ENCODE measurements at places on chromosomes 1 and 21.
A peak's percentile ranks its signal among the peaks of the same experiment; 100 is the strongest.

GRCh38 chr1:198122693-198123092 is 34.1 kb upstream of the NEK7 start:
- no peak for DNase-seq

GRCh38 chr1:97137862-97138514 is 416.4 kb downstream of the PTBP2 start:
- DNase-seq: peak; percentile 70

GRCh38 chr1:84691122-84691783 is 992 bp upstream of the SSX2IP start:
- peak; percentile 25 for DNase-seq

DNA sequence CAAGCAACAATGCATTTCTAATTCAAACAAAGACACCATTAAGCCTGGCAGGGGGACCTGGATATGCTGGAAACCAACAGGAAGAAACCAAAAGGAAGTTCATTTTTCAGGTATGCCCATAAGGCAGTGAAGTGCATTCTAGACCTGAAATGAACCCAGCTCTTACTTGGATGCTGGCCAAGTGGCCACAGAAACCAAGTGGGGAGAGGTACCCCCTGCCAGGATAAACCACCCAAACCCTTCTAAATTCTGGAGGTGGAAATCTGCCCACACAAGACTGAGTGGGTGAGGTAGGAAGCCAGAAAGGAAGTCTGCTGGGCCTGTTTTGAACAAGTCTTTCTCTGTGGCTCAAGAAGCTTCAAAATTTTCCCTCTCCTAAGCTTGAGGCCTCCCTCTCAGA is 2.6 kb downstream of the CD5L start:
- DNase-seq: no peak

DNA sequence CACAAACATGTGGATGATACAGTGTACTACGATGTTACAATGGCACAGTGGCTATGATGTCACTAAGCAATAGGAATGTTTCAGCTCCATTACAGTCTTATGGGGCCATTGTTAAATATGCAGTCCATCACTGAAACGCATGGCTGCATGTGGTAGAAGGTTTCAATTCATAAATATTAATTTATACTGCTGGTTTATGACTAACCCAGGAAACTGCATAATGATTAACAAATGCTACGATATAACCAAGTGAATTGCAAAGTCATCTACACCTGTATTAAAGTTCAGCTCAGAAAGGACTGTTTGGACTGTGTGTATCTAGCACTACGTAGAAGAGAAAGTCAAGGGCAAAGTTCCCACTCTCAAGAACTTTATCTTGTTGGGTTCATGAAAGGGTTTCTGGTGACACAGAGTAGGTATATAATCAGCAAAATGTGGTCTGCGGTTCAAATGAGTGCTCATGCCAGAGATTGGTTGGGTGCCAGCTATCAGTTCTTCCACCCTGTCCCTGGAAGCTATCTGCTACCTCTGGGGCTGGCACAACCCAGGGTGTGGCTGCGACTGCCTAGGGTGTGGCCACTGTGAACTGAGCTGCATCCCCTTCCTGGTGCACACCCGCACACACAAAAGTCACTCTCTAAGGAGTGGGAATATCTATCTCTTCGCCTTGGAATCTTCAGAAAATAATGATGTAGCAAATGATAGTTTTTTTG is 14.8 kb downstream of the MGST3 start:
- DNase-seq: peak; percentile 44

- DNase-seq: no peak
Observed at GRCh38 chr1:234246638-234247116, 126.6 kb upstream of the COA6 start.

GRCh38 chr1:9471679-9472078 is 67.6 kb upstream of the SLC25A33 start:
- no peak for DNase-seq

GRCh38 chr1:157618190-157618589 is 20.3 kb upstream of the FCRL4 start:
- DNase-seq: no peak

DNA sequence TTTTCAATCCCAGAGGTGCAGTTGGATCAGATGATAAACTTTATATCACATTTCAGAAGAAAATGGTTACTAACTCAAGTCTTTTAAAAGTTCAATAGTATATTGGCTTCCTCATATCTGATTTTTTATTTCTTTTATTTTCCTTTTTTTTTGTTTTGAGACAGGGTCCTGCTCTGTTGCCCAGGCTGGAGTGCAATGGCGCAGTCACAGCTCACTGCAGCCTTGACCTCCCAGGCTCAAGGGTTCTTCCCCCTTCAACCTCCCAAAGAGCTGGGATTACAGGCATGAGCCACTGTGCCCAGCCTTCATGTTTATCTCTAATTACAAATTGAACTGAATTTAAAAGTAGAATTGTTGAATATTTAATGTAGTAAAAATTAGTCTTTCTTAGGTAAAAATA is 13.9 kb downstream of the FLVCR1 start:
- no peak for DNase-seq

- DNase-seq: no peak
Observed at GRCh38 chr1:61757950-61758349, 15.7 kb downstream of the PATJ start.

GRCh38 chr1:77688939-77689338 is 6.5 kb upstream of the ZZZ3 start:
- no peak for DNase-seq

GRCh38 chr21:33514229-33514628 is 22.7 kb upstream of the DNAJC28 start:
- DNase-seq: no peak

DNA sequence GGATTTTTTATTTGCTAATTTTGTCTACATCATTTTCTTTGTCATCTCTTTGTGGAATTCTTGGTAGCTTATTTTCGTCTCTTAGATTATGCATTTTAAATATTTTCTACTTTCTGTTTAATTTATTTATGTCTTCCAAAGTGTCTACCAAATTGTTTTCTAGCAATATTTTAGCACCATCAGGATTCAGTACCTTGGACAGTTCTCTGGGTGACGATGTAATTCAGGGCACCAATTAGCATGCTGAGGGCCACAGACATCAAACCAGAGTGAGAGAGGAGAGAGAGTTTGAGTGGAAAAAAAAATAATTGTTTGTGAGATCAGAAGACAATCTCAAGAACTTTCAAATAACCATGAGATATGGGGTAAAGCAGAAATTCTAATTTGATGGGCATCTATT is 169.8 kb upstream of the CXADR start:
- DNase-seq: peak; percentile 17

DNA sequence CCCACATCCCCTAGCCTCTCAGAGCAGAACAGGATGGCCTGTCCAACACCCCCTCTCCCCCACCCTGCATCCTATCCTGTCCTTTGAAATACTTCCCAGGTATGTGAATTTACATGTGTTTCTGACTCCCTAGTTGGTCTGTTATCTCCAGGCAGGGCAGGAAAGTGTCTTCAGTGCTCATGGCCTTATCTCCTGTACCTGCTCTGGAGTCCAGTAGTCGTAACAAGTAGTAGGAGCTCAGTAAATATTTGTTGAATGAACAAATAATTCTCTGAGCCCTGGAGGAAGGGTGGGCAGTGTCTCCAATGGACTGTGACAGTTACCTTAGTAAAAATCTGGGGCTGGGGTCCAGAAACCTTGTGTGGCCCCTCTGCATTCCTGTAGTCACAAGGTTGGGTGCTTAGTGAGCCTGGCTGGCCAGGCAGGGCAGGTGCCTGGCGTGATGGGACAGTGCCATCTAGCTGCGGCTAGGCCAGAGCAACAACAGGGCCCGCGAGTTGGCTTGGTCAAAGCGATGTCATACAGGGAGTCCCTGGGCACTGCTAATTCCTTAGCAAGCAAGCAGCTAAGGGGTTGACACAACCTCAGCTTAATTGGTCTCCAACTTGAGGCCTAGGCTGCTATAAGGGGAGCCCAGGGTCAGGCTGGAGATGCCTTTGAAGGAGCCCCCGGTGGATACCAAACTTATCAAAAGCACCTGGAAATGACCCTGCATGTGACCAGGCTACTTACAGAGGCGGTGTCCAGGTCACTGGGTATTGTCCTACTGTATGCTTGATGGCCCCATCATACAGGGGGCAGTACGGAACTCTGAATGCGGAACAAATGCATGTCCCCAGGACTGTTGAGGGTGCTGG is 89.0 kb upstream of the PPM1J start:
- peak; percentile 87 for DNase-seq

DNA sequence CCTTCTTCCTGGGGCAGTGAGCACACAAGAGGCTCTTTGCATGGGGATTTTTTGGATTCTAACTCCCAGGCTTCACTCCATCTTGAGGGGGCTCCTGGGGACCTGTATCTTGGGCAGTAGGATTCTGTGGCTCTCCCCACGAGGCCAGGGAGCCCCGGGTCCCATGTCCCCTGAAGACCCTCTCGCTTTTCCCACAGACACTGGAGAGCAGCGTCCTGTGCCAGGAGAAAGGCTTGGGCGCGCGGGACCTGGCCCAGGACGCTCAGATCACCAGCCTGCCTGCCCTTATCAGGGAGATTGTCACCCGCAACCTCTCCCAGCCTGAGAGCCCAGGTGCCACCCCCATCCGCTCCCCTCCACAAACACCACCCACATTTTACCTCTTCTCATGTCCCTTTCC is 735 bp downstream of the CROCC start:
- no peak for DNase-seq

DNA sequence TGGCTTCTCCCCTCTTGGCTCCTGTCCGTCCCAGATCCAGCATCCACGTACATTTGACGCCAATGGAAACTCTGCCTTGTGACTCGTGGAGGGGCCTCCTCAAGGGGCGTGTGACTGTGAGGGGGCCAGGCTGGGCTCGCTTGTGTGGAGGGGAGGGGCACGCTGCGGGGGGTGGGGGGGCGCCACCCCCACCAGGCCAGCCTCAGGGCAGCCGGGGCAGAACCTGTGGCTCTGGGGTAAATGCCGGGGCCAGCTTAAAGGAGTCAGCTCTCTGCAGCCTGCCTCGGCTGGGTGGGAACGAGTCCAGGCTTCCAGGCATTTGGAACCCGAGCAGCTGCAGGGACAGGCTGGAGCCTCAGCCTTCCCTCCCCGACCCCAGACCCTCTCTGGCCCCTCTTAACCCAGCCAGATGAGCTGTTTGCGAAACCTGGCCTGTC is 94.1 kb downstream of the SIK1 start:
- DNase-seq: no peak

- DNase-seq: no peak
Observed at GRCh38 chr1:55593298-55593697, 378.1 kb upstream of the USP24 start.

- peak; percentile 55 for DNase-seq
Observed at GRCh38 chr1:154476791-154477190, 25.2 kb upstream of the TDRD10 start.

- no peak for DNase-seq
Observed at GRCh38 chr1:56881417-56881816, 26.8 kb downstream of the C8A start.

- DNase-seq: no peak
Observed at GRCh38 chr1:65670518-65670917, 122.2 kb upstream of the PDE4B start.

- DNase-seq: no peak
Observed at GRCh38 chr1:245810789-245811337, 656.1 kb downstream of the KIF26B start.

DNA sequence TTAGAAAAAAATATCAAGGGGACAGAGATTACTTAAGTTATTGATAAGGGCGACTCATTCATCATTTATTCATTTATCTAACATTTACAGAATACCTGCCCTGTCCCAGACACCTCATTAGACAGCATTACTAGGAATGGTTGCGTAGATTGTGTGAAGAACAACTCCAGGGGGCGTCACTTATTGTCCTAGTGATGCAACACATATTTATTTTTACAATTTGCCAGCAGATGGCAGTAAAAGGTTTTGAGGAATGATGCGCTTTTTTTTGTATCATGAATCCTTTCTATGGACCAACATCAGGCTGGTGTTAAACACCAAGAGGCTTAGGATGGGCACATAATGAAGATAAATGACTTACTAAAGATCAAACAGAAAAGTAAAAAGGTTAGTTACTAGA is 5.5 kb downstream of the NCAM2 start:
- DNase-seq: peak; percentile 49

DNA sequence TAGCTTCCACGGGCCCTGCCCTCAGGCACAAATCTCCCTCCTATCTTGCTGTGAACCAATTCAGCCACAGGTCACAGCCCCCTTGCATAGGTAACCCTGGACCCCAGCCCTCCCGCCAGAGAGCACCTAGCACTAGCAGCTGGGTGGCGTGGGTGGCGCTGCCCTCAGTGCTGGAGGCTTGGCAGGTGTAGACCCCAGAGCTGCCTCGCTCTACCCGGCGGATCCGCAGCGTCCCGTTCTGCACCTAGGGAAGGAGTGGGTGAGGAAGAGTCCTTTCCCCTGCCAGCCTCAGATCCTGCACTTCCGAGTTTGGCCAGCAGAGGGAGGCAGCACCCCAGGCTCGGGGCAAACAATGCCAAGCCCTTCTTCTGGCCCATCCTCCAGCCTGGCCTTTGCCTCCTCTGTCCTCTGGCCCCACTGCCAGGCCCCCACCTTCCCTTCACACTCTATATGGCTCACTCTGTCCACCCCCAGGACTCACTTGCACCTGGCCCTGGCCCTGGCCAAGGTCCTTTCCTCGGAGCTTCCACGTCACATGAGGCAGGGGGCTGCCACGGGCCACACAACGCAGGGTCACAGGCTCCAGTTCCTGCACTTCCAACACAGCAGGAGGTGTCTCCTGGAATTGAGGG is 9.0 kb downstream of the IGSF9 start:
- peak; percentile 93 for DNase-seq

- no peak for DNase-seq
Observed at GRCh38 chr1:15755646-15756040, 3.0 kb upstream of the FBLIM1 start.

DNA sequence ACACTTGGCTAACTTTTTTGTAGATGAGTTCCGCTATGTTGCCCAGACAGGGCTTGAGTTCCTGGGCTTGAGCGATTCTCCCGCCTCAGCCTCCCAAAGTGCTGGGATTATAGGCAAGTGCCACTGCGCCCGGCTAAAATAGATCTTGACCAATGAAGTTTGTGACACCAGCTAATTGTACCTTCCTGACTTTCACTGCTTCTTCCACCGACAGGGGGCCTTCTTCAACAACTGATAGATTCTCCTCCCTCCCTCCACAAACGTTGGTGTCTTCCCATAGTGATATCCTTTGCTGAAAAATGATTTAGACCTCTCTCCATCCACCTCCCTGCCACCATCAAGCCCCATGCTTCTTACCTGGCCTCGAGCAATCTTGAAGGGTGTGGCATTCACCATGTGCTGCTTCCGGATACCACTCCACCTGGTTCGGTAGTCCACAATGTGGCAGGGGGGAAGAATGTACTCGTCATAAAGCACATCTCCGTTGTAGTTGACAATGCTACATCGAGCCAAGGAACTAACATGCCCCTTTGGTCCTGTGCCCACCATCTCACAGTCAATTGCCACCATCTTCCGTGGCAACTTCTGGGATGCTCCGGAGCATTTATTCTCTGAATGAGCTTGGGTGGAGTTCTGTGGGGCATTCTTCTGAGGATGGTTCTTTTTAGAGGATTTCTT is 1.6 kb upstream of the METTL25B start:
- peak; percentile 79 for DNase-seq

GRCh38 chr21:31656199-31657095 is 3.0 kb upstream of the SOD1 start:
- DNase-seq: peak; percentile 55

GRCh38 chr1:222970711-222971110 is 155.9 kb downstream of the DISP1 start:
- DNase-seq: no peak

GRCh38 chr1:183318433-183318832 is 99.7 kb downstream of the NMNAT2 start:
- DNase-seq: peak; percentile 60
